ENCODE measurements at places on chromosomes 12 and 14. TPM values are rescaled to one million over a fixed set of nuclear protein-coding genes. Genes with fewer than 3 reads are reported as not detected.

TMEM179 gene
- polyA plus RNA-seq = not detected

ACSS3 gene
- polyA plus RNA-seq = not detected

C12orf50 gene
- not detected for polyA plus RNA-seq

P3H3 gene
- polyA plus RNA-seq = not detected

ARMH4 gene
- polyA plus RNA-seq = 0.95 TPM

TPI1 gene
- 294 TPM for polyA plus RNA-seq

Measured in naive B cell (primary cell).